ENCODE measurements at places on chromosomes 2 and 18.

DNA sequence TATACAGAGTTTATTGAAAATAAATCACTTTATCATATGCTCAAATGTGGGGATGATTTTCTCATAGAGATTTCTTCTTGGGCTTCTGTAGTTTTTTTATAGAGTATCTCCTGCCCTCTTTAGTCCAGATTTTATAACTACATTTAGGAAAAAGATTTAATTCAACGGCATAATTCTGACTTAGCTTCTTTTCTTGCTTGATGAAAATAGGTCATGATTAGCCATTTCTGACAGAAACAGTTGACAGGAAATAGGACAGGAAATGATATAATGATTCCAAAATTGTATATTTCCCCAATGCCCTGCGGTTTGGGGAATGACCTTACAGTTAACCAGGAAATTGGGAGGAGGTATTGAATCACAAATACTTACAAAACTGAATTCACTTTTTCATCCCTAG is 1531.9 kb upstream of the ACVR2A start:
- DNase-seq, result peak; percentile 3

GRCh38 chr2:134206573-134206972 is 47.3 kb upstream of the MGAT5 start:
- DNase-seq, result no peak

DNA sequence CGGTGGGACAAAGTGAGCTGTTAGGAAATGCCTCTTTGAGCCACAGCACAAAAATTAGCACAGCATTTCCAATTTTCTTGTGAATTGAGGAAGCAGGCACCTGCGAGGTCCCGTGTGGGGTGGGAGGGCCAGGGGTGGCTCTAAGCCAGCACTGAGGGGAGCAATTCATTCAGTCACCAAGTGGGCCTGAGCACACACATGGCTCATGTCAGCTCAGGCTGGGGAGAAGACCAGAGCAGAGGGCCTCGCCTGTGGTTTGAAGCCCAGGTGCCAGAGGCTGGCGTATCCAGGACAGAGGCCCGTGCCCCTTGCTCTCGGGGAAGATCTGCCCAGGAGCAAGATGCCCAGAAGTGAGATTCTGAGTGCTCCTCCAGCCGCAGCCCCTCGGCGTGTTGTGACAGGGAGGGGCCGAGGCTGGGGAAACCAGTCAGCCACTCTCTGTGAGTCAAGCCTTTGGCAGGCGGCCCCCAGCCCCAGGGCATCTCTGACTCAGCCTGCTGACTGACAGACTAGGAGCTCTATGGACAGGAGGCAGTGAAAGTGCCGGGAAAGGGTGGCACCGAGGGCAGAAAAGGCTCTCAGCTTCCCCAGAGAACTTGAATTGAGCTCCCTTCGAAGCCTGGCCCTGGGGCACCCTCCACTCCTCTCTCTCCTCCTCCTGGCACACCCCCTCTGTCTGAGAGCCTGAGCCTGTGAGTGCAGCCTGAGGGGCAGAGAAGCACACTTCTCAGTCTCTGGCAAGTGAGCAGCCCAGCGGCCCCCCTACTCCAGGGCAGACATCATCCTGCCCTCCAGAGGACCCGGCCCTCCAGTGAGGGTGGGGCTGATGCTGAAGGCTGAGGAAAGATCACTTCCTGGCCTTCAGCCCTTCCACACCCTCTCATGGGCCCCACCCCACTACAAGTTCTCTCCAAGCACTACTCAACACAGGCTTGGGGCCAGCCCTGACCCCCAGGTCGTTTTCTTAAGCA is 32.3 kb downstream of the CYP26B1 start:
- DNase-seq, result no peak

GRCh38 chr2:106189325-106189724 is 4.8 kb downstream of the UXS1 start:
- DNase-seq, result peak; percentile 12

GRCh38 chr2:186697536-186697935 is 3.7 kb downstream of the FAM171B start:
- no peak for DNase-seq

- no peak for DNase-seq
These were observed 1.4 kb downstream of the RMC1 start for GRCh38 chr18:23504720-23505119.

- no peak for DNase-seq
These were observed 505.4 kb upstream of the DDX18 start for GRCh38 chr2:117308861-117309770.

GRCh38 chr18:57803103-57803969 is at the start of gene ATP8B1:
TSS of gene ATP8B1 (minus strand) at chr18:57803315. CDS start at chr18:57731807, 71,508 bp downstream.
- no peak for DNase-seq

DNA sequence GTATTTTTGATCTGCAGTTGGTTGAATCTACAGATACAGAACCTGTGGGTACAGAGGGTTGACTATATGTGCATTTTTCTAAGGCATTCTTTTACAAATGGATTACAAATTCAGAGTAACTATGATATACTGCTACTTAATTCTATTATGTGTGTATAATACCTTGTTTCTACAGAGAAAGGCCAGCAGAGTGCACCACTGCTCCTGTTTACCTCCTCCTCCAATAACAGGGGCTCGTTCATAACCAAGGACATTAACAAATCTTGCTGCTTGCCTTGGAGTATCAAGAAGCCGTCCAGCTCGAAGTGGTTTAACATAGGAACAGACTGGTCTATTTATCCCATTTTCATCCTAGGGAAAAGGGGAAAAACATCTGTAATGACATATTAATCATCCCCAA is 16.4 kb downstream of the CEP76 start:
- DNase-seq, result no peak

DNA sequence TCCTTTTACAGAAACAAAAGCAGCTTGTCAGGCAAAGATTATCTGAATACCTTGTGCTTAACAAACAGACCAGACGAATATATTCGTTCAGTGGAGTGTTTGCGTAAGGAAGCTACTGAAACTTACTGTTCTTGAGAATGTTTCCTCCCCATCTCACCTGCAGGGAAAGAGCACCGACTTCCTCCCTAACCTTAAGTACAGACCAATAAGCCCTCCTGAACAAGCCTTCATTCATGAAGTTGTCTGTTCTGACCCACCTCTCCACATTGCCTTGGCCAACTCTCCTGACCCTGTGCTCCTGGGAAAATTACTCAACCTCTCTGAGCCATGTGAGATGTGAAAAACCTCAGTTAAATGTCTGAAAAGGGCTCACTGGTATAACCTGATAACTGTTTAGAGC is 35.2 kb downstream of the STK39 start:
- no peak for DNase-seq

GRCh38 chr18:48186131-48186766 is 222.9 kb downstream of the ZBTB7C start:
- DNase-seq, result no peak

- DNase-seq, result no peak
These were observed 173.9 kb upstream of the CDH2 start for GRCh38 chr18:28350821-28351220.

GRCh38 chr2:210442457-210442856 is 34.1 kb downstream of the LANCL1 start:
- no peak for DNase-seq

- no peak for DNase-seq
These were observed 437.4 kb upstream of the SALL3 start for GRCh38 chr18:78542204-78542603.

- no peak for DNase-seq
These were observed 3.5 kb upstream of the EN1 start for GRCh38 chr2:118850901-118851415.

DNA sequence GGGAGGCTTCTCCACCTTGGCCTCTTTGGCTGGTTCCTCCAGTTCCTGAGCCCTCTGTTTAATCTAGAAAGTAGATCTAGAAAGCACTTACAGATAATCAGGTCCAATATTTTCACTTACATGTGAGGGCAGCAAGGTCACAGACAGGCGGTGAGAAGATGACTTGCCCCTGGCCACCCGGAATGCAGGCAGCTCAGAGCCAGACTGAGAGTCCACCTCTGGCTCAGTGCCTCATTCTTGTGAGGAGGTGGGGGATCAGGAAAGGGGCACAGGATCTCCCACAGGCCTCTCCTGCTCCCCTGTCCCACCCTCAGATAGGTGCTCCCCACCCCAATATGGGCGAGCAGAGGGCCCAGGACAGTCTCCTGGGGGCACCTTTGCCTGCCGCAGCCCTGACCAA is 5.8 kb downstream of the WNT6 start:
- no peak for DNase-seq

DNA sequence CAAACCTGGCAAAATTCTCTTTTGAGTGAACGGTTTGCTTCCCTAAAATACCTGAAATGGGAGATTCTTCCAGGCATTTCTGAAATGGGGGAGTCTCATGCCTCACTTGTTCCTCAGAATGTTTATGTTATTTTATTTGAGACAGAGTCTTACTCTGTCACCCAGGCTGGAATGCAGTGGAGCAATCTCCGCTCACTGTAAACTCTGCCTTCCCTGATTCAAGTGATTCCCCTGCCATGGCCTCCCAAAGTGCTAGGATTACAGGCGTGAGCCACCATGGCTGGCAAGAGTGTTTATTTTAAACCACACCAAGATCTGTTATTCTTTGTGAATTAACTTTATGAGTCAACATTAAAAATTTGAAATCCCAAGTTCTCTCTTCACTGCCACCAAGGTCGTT is 6.4 kb upstream of the FHL2 start:
- DNase-seq, result no peak

GRCh38 chr2:178194600-178195389 is 483 bp downstream of the OSBPL6 start:
- DNase-seq, result no peak

DNA sequence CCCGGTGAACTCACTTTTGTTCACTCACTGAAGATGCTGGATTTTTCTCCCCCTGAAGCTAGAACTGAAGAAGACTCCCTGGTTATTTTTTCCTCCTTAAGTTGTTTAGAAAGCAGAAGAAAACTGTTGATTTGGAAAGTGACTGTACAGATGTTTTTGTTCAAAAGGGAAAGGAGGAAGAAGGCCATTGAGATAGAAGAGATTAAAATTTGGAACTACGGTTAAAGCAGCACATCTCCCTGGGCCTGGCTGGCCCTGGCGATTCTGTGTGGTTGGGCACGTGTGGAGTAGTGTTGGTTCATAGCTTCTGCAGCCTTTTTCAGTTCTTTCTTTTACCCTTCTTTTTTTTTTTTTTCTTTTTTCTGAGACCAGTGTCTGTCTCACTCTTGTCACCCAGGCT is 109.2 kb downstream of the MAP4K4 start:
- DNase-seq, result no peak

GRCh38 chr18:50192995-50193795 is 1.8 kb downstream of the MYO5B start:
- DNase-seq, result no peak

DNA sequence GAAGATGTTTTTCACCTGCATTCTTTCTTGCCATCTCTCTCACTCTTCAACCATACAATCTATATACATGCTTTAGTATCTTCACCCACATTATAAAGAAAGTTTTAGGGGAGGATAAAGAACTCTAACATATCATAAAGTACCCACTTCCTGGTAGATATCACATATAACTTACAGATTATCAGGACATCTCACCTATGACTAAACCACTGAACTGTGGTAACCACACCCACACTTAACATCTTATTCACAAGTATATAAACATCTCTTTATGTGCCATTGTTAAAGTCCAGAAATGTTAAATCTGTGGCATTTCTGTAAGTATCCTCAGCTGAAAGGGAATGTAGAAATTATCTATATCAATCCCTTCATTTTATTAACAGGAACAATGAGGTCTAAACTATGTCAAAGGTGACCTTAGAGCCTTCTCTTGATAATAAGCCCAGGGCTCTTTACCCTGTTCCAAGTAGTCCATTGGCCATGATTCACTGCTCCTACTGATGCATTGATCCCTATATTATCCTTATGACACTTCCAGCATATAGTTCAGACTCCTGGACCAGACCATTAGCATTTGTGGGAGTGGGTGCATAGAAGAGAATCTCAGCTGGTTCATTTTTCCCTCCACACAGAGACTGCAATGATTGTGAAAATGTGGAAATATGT is 182.4 kb downstream of the SUCLG1 start:
- no peak for DNase-seq

- no peak for DNase-seq
These were observed 249.9 kb upstream of the HDAC4 start for GRCh38 chr2:239650674-239651073.

DNA sequence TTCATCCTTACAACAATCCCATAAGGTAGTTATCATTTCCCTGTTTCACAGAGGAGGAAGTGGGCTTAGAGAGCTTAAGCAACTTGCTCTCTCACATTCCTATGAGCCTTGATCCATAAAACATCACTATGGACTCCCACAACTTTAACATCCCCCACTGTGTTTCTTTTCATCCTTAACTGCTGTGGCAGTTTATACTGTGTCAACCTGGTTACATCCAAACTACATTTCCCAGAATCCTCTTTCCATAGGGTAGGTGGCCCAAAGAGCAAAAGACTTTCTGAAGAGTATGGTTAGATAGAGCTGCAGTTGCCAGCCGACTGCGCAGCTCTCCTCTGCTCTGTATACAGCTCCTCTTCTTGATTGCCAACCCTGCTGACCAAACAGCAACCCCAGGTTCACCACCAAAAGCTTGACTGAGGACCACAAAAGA is 22.5 kb downstream of the MAP3K2 start:
- DNase-seq, result no peak

- no peak for DNase-seq
These were observed 36.6 kb downstream of the GLI2 start for GRCh38 chr2:120772261-120772660.

DNA sequence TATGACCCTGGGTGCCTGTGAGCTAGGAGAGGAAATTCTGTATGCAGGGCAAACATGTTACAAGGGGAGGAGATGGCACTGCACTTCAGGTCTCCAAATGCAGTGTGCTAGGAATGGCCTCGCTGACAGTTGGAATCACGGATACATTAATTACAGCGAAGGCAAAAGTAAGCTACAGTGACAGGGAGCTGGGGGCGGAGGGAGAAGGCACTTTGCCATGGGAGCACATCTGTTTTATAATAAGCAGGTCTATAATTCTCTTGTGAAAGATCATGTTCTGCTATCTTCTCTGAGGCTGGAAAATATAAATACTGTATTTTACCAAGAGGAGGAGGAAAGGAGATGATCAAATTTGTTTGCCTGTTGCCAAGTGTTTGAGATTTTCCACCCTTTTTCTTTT is 56.3 kb upstream of the FZD5 start:
- no peak for DNase-seq

DNA sequence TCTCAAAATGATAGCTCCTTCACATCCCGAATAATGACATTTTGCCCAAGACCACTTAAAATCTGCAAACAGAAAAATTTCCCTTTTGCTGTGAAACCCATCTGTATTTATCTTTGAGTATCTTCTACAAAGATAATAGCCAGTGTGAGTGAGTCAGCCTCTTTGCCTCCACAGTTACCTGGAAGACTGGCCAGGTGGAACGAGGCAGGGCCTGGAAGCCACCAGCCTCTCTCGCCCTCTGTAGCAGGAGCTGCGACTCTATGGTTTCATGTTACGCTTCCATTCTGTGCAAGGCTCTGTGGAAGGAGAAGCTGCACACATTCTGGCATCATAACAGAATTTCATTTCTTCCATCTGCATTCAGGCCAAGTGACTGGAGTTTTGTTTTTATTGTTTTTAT is 9.5 kb downstream of the ELP2 start:
- no peak for DNase-seq

GRCh38 chr2:7190587-7191324 is 273.5 kb downstream of the RNF144A start:
- DNase-seq, result no peak
